Stimulated activated CD8-positive, alpha-beta memory T cell treated with anti-CD3 and anti-CD28 coated beads, Interleukin-15, amount 100 ng/mL, for 4 hours (primary cell): ENCODE measurements at places on chromosomes 1 and 21.
A peak's percentile ranks its signal among the peaks of the same experiment; 100 is the strongest.

DNA sequence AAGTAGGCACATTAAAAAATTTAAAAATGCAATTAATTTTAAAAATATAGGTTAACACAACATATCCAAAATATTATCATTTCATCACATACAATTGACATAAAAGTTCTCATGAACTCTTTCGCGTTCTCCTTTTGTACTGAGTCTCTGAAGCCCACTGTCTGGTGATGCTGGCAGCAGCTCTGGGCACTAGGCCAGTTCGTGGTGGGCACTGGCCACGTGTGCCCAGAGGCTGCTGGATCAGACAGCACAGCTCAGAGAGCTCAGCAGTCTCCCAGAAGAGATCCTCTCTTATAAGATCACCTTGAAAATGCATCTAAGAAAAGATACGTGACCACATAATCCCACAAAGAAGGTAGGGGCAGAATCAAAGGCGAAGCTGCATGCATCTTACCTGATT is 9.9 kb downstream of the CEP104 start:
- DNase-seq = no peak

- no peak for DNase-seq
These were observed 111.3 kb downstream of the TGFB2 start for GRCh38 chr1:218456444-218456843.

DNA sequence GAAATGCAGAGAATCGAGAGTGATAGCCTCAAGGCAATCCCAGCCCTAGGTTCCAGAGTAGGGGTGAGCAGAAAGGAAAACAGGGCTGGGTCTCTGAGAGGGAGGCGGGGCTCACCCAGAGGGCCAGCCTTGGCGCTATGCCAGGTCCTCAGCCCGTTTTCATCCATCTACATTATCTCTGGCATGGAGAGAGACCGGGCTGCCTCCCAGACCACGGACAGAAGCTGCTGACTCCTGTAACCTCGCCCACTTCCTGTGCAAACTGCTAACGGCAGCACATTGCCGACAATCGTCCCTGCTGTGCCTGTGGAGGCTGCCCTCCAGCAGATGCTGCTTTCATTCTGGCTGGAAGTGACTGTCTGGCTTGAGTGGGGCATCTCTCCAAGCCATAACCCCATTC is 569.1 kb downstream of the NPHP4 start:
- DNase-seq = peak; percentile 3

GRCh38 chr21:38842079-38842478 is 36.4 kb downstream of the ETS2 start:
- no peak for DNase-seq

- DNase-seq = no peak
These were observed 30.0 kb upstream of the MRPS6 start for GRCh38 chr21:34043333-34043732.

- DNase-seq = no peak
These were observed 172.0 kb upstream of the CAMK1G start for GRCh38 chr1:209411491-209411929.

GRCh38 chr1:205301205-205301821 is 20.2 kb downstream of the NUAK2 start:
- no peak for DNase-seq

- no peak for DNase-seq
These were observed at the start of gene OR2M3 for GRCh38 chr1:248196965-248197364. TSS of gene OR2M3 (plus strand) at chr1:248197265. CDS start at chr1:248203068, 5,803 bp downstream.

- DNase-seq = no peak
These were observed 8.1 kb downstream of the NIBAN1 start for GRCh38 chr1:184965944-184966860.

GRCh38 chr1:62783736-62784508 is at the start of gene ATG4C:
TSS of gene ATG4C (plus strand) at chr1:62784132. CDS start at chr1:62803787, 19,655 bp downstream.
- peak; percentile 78 for DNase-seq

DNA sequence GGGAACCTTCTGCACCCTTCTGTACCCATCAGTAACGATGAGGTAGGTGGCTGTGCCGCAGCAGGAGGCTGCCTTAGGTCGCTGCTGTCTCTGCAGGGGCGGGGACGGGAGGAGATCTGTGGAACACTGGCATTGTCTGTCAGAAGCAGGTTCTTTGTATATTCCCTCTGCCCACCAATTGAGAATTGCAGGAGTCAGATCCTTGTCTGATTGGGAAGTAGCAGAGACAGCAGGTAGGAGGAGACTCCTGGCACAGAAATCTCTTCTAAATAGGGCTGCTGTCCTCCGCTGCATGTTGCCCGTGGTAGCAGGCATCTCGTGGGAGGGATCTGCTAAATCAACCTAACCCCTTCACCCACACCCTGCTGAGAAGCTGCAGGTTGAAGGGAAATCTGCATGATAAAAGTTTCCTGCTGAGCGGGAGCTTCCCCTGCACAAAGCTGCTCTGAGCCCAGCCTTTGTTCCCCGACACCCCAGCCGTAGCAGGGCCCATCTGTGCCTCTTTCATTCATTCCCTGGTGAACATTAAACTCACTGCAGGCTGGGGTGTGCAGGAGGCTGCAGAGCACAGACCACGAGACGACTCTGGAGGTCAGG is 15.9 kb downstream of the SARS1 start:
- DNase-seq = no peak
